ENCODE measurements at places on chromosomes 1 and 21.

DNA sequence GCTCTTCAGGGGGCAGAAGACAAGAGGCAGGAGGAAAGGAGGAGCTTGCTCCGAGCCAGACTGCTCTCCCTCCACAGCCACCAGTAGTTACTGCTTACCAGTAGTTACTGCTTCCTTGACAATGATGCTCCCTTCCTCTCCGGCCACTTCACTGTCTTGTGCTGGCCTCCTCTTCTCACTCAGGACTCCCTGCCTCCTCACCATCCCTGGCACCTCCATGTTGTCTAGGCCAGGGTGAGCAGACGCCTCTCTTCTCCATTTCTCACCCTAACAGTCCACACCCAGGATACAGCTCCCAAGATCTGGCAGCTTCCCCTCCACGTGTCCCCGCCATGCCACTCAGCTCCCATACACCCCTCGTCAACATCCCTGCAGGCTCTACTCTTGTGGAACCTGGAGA lies 82.4 kb upstream of the TLR5 start:
- no peak for DNase-seq

DNA sequence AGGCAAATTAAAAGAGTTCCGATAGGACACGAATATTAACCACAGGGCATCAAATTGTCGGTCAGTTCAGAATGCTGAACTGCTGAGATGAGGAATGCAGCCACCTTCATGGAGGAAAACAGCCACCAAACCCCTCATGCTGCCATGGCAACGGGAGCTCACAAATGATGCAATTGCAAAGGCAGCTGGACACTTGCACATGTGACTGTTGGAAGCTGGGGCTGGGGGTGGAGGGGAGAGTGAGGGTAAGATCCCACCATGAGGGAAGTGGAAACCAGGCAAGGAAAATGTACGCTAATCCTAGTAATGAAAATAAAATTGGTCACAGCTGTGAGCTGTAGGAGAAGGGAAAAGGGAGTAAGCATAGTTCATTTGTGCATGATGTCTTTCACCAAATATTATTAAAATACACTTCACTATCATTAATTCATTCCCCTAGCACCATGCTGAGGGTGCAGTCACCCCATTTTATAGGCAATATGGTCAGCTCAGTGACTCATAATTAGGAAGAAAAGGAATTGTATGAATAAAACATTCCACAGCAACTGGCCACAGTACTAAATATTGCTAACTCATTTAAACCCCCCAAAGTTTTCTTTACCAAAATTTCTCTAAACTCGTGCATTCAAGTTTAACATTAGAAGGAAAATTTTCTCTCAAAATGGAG lies 15.3 kb downstream of the BECN2 start:
- DNase-seq: no peak

- DNase-seq: no peak
These were observed 10.8 kb downstream of the RAB7B start for GRCh38 chr1:205992218-205992882.

- DNase-seq: no peak
These were observed 23.0 kb downstream of the IVNS1ABP start for GRCh38 chr1:185293967-185294542.

GRCh38 chr1:74785944-74786343 lies 53.0 kb downstream of the TYW3 start:
- DNase-seq: no peak

GRCh38 chr1:221162939-221163338 lies 283.7 kb downstream of the HLX start:
- DNase-seq: no peak

DNA sequence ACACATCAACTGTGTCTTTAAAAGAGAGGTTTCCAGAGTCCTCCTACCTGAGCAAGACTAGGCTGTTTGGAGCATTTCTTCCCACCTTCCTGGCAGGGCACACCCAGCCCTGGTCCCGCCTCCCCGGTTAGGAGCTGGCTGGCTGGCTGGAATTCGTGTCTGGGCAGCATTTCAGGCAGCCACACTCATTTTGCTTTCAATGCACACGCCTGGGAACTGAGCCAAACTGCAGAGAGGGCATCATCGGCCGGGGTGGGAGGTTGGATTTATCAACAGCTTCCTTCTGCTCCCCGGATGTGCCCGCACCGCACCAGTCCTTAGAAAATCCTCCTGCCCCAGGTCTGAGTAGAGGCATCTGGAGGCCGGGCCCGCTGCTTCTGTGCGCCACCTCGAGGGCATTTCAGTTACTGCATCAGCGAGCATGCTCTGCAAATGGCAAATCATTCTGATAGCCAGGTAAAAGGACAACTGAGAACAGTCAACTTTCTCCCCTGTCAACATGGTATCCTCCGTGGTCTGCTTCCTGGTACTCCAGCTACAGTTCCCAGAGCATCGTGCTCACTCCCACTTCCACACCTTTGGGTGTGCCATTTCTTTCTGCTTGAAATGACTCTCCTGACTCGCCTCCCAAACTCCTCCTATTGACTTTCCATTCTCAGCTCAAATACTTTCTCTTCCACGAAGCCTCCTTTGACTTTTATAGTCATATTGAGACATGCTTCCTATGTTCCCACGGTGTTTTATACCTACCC lies 20.6 kb downstream of the TCEA3 start:
- DNase-seq: peak; percentile 92

GRCh38 chr1:112767646-112768045 lies 52.5 kb upstream of the PPM1J start:
- DNase-seq: no peak

DNA sequence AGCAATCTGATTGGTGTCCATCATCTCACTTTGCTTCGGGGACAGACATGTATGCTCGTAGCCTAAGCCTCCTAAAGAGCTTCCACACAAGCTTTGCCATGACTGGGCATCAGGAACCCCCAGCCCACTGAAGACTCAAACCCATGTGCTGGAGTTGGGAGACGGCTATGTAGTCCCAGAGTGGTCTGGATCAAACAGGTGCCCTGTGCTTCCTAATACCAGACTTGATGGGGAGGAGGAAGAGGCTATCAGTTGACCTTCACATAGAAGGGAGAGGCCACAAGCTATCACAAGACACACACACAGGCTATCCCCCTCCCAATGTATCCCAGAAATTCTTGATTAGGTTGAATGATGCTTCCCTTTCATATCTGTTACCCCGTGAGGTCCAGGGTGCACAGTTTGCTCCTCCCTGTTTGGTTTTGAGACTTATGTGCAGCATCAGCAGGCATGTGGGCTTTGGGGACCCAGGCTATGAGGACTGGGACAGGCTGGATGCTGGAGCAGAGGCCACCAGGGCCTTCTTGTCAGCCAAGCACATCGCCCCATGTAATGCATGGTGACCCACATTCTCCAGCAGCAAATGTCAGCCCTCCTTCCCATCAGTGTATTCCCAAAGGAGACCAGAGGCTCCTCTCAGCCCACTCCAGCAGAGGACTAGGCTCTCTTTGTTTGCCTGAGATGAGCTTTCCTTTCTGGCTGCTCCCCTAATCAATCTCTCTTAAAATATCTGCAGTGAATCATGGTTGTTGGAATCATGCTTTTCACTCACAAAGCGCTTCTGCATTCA lies 159.8 kb downstream of the GRIK3 start:
- DNase-seq: no peak

- DNase-seq: no peak
These were observed 23.8 kb downstream of the SERINC2 start for GRCh38 chr1:31436596-31437432.

DNA sequence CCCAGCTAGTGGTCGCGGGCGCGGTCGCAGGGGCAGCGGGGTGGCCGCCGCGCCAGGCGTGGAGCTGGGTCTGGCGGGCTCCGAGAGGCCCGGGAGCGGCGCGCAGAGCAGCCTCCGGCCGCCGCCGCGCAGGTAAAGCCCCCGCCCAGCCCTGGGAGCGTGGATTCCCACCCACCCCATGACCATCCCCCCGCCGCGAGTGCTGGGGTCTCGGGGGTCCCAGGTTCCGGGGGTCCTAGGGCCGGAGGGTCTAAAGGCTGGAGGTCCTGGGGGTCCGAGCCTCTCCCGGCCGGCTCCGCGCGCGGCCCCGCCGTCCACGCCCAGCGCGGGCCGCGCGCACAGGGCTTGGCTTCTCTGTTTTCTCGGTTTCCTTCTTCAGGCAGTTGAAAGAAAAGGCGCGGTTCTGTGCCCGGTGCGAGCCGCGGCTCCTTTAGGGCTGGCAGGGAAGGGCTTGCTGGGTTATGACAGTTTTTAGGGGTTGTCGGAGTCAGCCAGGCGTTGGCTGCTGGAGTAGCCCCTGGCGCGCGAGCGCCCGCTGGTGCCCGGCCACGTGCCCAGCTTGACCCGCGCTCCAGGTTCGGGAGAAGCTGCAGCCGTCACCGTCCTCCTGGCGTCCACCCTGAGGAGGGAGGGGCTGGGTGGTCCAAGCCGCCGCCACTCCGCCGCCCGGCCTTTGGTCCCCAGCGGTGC lies 359 bp downstream of the LRRC3 start:
- peak; percentile 57 for DNase-seq

DNA sequence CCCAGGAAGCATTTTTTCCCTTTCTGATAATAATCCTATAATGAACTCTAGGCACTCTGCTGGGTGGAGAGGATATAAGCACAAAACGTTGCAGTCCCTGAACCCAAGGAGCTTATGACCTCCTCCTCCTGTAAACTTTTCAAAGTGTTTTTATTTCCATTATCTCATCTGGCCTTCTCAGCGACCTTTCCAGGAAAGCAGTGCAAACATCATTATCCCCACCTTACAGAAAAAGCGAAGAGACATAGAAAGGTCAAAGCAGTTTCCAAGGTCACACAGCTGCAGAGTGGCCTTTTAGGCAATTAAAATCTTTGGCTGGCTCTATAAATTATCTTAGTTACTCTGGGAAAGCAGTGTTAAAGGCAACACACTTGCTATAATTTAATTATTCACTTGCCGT lies 63.8 kb downstream of the OLFML3 start:
- no peak for DNase-seq

- peak; percentile 47 for DNase-seq
These were observed 17.6 kb downstream of the PBX1 start for GRCh38 chr1:164576291-164577271.

- DNase-seq: peak; percentile 89
These were observed 283.4 kb downstream of the ASTN1 start for GRCh38 chr1:176880955-176881595.

DNA sequence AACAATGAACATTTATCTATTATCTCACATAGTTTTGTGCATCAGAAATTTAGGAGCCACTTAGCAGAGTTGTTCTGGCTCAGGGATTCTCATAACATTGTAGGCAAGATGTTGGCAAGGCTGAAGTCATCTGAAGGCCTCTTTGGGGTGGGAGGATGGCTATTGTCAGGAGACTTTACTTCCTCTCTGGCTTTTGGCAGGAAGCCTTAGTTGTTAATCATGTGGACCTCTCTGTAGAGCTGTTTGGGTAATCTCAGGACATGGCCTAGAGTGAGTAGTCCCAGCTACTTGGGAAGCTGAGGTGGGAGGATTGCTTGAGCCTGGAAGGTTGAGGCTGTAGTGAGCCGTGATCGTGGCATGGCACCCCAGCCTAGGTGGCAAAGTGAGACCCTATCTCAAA lies 40.2 kb downstream of the RASAL2 start:
- no peak for DNase-seq

- DNase-seq: no peak
These were observed 3.3 kb downstream of the NCSTN start for GRCh38 chr1:160346463-160346862.

DNA sequence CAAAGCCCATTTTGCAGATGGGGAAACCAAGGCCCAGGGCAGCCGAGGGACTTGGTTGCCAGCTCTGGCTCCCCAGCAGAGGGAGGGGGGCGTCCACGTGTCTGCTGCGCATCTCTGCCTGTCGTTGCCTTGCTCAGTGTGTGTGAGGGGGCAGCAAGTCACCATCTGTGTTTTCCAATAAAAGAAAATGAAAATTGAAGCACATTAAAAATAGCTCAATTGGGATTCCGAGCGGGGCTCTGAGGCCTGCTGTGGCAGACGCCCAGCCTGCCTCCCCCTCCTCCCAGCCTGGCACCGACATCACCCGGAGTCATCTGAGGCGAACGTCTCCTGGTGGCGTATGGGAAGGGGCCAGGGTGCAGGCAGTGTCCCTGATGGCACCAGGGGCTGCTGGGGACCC lies 51.2 kb downstream of the EPHB2 start:
- DNase-seq: no peak

DNA sequence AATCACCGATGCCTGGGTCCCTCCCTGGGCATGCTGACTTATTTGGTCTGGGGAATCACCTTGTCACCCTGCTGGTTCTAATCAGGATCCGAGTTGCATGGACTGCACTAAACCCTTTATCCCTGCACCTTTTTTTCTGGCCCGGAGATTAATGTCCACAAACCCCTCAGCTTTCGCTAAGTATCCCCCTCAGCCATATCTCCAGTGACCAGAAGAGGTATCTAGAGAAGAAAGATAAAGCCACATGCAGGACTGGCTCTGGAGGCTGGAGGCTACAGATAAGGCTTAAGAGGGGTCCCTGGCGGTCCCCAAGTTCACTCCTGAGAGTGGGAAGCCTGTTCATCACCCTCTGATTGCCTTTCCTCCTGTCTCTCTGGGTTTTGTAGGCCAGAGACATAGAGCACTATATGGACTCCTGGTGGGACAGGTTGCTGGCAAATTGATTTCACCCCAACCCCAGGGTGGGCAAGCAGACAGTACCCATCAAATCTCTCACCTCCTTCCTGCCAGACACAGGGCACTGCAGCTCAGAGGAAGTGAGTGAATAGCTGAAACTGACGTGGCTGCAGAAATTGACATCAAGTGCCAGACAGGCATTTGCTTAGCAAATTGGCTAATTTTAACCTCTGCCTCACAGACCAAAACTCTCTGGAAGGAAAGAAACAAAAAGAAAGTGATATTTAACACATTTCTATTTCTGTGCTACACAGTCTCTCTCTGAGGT lies 38.8 kb downstream of the HMGB4 start:
- DNase-seq: no peak

GRCh38 chr21:32599091-32599490 lies 13.1 kb downstream of the CFAP298 start:
- no peak for DNase-seq

DNA sequence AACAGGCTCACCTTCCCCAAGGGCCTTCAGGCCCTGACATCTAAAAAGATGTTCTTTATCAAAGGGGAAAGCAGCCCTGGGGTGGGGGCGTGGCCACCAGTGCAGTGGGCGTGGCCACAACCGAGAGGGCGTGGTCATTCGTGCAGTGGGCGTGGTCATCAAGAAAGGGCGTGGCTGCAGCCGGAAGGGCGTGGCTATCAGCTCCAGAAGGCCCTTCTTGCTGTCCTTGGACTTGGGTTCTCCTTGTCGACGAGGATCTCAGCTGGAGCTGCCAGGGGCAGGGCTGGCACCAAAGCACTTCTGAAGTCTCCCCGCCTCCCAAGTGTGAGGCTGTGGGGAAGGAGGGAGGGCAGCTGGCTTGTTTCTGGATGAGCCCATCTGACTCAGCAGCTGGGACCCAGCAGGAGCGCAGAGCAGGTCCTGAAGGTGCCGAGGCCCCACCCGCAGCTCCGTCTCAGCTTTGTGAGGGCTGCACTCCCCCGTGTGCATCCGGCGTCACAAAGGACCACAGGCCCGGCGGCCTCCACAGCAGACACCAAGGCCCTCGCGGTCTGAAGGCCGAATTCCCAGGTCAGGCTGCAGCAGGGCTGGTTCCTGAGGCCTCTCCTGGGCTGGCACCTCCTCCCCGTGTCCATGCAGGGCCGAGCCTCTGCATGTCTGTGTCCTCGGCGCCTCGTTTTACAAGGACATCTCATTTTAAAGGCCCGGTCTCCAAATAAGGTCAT lies 12.8 kb downstream of the PDE9A start:
- DNase-seq: peak; percentile 71

All from testis (tissue), 5 donors.